Fibroblast of lung (primary cell): ENCODE measurements at places on chromosomes 6 and 20. TPM values are rescaled to one million over a fixed set of nuclear protein-coding genes. Genes with fewer than 3 reads are reported as not detected.

LPA gene
- not detected in 2 replicates for total RNA-seq

E2F3 gene
- total RNA-seq: 3.1 and 4.1 TPM in 2 replicates

SLC22A3 gene
- under 0.01 and 0.26 TPM in 2 replicates for total RNA-seq

GRCh38 chr6:16762550-16763477 is 1.6 kb upstream of the ATXN1 start:
- peak; percentile 92 for DNase-seq

DNA sequence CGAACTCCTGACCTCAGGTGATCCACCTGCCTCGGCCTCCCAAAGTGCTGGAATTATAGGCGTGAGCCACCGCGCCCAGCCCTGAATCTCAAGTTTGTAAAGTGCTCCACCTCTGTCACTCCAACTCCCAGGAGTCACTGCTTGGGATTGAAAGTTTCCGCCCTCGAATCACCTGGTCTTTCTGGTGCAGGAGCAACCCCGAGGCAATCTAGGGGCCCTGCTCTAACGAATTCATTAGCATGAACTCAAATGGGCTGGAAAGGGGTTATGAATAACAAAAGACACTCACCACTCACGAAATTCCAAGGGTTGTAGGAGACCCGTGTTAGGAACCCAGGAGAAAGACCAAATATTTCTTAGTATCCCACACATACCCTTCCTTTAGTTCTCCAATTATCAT is 26.1 kb downstream of the RBCK1 start:
- DNase-seq: no peak

GRCh38 chr6:159400826-159401225 is 231.6 kb downstream of the FNDC1 start:
- DNase-seq: no peak

- peak; percentile 74 for DNase-seq
Observed at GRCh38 chr20:36085686-36086267, 68.8 kb upstream of the EPB41L1 start.

GRCh38 chr6:122180132-122180531 is 219.3 kb upstream of the HSF2 start:
- peak; percentile 2 for DNase-seq

- no peak for DNase-seq
Observed at GRCh38 chr6:66051812-66052211, 344.8 kb upstream of the EYS start.

DNA sequence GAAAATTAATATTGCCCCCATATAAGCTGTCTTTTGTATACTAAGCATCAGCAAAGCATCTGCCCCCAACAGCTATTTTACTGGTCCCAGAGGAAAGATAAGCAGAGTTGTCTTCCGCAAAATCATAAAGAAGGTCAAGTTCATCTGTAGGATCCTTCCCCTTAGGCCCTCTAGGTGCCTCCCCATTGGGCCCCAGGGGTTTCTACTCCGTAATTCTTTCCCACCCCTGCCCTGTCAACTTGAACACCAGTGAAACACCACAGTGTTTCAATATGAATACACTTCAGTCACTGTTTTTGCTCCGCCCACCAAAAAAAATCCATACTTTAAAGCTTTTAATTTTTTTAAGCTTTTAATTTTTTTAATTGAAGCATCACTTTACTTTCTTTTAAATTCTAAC is 159.2 kb downstream of the ATXN1 start:
- DNase-seq: no peak

GRCh38 chr6:165702669-165703068 is 39.6 kb upstream of the PDE10A start:
- no peak for DNase-seq

GRCh38 chr6:69378326-69378725 is 418.5 kb downstream of the LMBRD1 start:
- no peak for DNase-seq

DNA sequence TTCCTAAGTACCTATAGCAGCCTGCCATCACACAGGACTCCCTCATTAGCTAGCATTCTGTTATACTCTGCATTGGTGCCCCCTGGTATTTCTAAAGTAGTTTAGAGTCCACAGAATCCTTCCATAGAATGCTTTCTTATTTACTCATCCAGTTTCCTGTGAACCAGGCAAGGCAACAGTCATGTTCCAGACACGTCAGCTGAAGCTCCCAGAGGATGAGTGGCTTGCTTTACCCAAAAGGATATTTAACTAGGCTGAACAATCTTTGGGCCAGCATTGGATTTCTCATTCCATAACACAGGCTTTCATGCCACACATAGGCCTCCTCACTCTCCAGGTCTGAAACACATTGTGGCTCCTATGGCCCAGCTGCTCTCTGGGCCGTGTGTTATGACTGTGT is 203.8 kb upstream of the MAP3K7 start:
- peak; percentile 12 for DNase-seq

DNA sequence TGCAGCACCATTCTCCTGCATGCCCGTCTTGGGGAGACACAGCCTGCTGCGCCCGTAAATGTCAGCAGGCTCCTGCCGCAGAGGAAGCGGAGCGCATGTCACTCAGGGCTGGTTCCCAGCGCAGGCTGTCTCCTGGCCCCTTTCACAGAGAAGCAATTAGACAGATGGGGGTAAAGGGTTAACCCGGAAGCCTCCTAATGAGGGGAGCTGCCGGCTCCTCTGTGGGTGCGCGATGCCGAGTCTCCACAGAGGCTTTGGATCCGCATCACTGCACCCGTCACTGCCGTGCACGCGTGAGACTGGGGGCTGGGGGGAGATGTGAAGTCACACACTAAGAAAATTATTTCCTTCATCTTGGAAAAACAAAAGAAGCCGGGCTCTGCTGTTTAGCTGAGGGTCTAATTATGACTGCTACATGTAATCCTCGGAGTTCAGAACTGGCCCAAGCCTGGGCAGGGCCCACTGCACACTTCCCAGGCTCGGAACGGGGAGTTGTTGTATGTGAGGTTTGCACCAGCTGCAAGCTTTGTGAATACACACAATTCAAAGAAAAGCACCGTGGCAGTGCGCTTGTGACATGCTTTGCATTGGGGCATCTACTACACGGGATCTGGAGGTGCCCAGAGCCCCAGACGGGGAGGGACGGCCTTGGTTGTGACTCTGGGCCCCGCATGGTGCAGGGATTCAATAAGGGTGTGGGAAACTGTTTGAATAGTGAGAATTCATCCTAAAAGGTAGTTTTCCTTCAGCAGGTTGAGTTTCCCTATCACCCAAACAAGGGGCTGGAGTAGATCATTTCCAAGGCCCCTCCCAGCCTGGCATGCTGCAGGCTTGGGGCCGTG is 331.6 kb downstream of the TAF4 start:
- no peak for DNase-seq

DNA sequence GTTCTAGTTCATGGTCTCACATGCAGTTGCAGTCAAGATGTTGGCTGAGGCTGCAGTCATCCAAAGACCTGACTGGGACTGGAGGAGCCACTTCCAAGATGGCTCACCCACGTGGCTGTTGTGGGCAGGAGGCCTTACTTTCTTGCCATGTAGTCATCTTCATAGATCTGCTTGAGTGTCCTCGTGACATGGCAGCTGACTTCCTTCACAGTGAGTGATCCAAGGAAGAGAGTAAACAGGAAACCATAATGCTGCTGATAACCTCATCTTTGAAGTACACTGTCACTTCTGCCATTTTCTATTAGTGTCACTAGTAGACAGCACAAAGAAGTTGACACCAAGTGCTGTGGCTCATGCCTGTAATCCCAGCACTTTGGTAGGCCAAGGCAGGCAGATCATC is 40.1 kb upstream of the AKIRIN2 start:
- DNase-seq: no peak

DNA sequence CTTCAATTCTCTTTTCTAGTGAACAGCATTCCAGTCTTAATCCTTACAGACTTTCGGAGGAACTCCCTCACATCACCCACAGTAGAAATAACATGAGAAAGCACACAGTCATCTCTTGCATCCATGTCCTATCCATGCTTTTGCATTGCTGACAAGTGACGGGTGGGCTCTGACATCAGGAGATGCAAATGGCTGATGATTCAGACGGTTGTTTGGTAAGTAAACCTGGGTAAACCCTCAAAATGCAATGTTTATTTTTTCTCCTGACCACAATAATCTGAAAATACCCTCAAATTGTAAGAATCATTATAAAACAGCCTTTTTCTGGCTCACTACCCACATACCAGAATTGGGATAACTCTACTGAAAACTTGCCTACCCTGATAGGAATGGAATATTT is 792.0 kb downstream of the MAFB start:
- peak; percentile 97 for DNase-seq

GRCh38 chr6:134287859-134288537 is 29.9 kb downstream of the SGK1 start:
- peak; percentile 29 for DNase-seq

DNA sequence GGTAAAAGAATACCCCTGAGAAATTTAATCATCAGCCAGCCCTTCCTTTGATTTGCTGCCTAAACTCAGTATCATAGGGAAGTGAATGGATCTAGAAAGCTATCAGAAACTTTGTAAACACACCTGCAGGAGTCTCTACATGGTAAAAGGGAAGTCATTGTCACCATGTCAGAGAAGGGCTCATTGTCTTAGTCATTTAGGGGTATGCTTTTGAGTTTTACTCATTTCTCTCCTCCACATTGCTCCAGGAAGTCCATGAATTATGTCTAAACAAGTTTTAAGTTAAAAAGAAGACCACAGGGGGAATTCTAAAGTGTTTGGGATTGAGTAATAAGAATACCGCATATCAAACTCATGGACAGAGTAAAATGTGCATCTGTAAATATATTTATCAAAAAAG is 2.5 kb downstream of the SLC17A1 start:
- no peak for DNase-seq

DNA sequence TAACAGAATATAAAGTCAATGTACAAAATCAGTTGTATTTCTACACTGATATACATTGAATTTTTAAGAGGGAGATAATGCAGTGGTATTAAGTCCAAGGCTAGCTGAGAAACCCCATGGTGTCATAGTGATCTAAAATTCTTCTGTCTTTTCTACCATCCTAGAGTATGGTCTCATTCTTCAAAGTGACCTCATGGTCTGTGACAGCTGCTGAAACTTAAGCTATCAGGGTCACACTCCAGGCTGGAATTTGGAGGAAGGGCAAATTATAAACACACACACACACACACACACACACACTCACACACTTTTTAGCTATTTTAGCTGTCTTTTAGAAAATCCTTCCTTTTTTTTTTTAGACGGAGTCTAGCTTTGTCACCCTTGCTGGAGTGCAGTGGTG is 47.3 kb upstream of the DYNLRB1 start:
- DNase-seq: no peak

DNA sequence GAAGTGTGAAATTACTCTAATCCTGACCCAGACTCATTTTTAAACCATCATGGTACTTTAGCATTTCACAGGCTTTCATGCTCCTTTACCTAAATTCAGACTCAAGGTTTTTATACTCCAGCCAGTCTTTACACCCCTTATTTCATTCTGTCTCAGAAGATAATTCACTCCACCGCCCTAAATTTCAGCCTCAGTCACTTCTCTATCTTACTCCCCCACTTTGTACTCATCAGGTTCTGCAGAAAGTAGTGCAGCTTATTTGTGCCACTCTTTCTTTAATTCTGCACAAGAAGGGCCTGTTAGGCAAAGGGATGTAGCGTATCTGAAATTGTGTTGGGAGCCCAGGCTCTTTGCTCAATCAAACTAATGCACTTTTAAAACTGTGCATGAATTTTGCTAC is 205.5 kb downstream of the ARHGAP18 start:
- no peak for DNase-seq

DNA sequence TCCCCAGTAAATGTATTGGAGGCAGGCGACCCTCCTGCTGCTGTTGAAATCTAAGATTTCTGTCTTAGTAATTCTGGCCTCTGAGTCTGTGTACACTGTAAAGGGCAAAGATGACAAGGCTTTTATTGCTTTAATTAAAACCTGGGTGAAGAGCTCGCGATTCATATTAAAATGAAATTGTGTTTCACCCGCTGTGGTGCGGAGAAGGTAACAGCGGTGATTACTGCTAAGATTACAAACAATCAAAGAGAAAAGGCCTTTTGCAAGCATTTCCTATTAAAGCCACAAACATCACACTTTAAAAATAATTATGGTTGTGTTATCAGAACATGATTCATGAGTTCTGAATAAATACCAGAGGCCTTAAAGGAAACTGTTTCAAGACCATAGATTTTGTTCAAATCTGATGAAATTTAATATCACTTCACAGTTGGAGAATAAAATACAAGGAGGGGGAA is 69.3 kb downstream of the TOX2 start:
- DNase-seq: no peak

DNA sequence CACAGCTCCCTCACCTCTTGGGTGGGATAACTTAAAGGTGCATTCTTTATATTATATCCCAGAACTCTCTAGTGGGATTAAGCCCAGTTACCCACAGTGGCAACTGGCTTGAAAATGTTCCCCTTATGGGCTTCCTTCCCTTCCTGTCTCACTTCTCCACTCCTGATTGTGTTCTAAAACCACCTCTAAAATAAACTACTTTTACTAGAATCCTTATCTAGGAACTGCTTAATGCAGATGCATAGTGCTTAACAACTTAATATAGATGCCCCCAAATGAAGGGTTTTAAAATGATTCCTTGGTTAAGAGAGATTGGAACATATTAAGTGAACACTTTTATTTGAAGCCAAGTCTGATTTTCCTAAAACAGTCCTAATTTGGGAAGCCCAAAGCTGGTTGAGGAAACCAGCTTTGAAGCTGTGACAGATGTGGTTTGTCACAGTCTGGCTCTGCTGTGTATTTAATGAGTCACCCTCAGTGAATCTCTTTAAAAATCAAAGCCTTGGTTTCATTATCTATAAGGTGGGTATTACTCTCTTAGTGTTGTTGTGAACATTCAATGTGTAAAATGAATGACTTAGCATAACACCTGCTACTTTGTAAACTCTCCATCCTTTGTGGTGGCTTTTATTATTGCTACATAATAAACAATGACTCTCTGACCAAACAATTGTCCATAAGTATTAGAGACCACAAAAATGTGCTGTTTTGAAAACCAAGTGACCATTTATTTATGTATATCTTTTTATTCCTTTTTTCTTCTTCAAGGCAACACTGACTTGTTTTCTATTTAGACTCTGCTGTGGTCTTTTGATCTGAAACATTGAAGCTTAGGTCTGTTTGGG is 24.4 kb downstream of the PLCB1 start:
- peak; percentile 52 for DNase-seq

DNA sequence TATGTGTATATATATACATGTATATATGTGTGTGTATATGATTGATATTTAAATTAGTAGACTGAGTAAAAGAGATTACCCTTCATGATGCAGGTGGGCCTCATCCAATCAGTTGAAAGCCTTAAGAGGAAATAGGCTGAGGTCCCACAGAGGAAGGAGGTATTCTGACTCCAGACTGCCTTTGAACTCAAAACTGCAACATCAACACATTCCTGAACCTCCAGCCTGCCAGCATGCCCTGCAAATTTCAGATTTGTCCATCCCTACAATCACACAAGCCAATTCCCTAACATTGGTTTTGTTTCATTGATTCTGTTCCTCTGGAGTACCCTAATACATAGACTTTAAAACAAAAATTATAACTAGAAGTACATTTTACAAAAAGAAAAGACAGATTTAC is 22.9 kb downstream of the SPINT4 start:
- DNase-seq: no peak

DNA sequence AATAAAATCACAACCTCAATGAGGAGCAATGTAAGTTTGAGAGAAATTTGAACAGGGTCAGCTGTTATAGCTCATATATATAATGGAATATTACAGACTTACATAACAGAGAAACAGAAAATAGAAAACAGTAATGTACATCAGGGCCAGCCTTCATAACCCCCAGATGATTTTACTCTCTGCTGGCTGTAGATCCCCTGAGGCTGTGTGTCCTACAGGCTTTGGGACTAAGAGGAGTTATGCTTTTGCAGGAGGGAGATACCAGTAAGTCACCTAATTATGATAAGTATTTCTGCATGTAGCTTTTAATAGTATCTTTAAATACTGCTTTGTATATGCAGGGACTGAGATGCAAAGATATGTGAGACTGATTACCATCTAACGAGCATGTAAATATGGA is 105.8 kb upstream of the ASCC3 start:
- no peak for DNase-seq
